Stimulated activated CD4-positive, alpha-beta T cell treated with anti-CD3 and anti-CD28 coated beads, Interleukin-2, amount 100 ng/mL, for 24 hours (primary cell): ENCODE measurements at places on chromosomes 4 and X.

GRCh38 chr4:41709844-41710481 is 38.6 kb downstream of the PHOX2B start:
- DNase-seq: no peak

GRCh38 chr4:48189731-48190130 is 55.7 kb upstream of the TXK start:
- DNase-seq: no peak

- DNase-seq: peak; percentile 20
Measured at GRCh38 chr4:101790521-101791181, at the start of gene BANK1. Gene BANK1 (plus strand): TSS chr4:101790730. CDS start chr4:101790881, 151 bp downstream.

DNA sequence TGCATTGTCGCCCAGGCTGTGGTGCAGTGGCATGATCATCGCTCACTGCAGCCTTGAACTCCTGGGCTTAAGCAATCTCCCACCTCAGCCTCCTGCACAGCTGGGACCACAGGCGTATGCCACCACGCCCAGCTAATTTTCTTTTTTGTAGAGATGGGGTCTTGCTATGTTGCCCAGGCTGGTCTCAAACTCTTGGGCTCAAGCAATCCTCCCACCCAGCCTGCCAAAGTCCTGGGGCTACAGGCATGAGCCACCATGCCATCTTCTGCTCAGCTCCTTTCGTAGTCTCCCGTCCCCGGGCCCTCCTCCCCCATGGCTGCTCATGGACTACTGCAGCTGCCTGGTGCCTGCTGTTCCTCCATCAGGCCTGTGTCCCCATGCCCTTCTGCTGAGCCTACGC is 58.1 kb downstream of the TAPT1 start:
- DNase-seq: no peak

DNA sequence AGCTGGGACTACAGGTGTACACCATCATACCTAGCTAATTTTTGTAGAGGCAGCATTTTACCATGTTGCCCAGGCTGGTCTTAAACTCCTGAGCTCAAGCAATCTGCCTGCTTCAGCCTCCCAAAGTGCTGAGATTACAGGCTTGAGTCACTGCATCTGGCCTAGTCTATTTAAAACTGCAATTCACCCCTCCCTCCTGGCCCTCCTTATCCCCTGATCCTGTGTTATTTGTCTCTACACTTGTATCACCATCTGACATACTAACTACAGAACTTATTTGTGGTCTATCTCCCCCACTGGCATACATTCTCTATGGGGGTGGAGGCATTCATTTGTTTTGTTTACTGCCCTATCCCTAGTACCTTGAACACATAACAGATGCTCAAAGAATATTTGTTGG is 23.7 kb downstream of the CC2D2A start:
- no peak for DNase-seq

DNA sequence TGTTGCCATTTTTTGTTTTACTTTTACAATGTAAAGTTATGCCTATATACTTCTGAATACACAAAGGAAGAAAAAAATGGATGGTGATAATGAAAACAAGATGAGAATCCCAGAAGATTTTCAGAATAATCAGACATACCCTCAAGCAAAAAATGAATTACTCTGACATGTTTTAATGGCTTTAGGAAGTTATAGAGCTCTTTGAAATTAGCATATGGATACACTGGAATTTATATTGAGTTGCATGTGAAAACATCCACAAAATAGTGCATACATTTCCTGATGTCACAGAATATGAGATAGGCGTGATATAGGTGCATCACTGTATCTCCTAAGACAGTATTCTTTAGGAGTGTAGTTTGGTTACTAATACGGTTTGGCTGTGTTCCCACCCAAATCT is 351.3 kb downstream of the SLC7A11 start:
- no peak for DNase-seq

DNA sequence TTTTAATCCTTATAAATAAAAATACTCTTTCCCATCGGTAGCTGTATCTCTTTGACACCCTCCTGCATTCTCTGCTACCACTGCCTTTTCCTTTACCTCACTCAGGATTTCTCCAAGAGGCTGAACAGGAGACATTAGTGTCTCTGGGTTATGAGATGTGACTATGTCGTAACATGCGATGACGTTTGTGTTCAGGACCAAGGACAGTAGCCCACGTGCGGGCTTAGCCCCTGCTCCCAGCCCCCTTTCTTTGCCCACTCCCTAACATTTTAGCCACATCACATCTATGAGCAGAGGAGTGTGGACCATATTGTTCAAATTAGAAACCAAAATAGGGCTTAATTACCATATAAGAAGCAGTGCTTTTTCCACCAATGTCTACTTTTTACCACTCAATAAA is 369.3 kb downstream of the FBXW7 start:
- no peak for DNase-seq

DNA sequence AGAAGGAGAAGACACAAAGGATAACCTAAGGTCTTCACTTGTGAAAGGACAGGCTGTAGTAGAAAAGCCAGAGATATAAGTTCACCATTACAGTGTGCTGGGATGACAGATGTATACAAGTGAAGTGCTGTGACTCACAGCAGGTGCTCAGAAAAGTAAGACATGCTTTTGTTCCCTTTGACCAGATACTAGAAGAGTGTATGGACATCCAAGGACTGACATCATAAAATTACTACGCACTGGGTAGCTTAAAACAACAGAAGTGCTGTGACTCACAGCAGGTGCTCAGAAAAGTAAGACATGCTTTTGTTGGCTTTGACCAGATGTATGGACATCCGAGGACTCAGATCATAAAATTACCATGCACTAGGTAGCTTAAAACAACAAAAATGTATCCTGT is 61.6 kb upstream of the BTC start:
- no peak for DNase-seq

DNA sequence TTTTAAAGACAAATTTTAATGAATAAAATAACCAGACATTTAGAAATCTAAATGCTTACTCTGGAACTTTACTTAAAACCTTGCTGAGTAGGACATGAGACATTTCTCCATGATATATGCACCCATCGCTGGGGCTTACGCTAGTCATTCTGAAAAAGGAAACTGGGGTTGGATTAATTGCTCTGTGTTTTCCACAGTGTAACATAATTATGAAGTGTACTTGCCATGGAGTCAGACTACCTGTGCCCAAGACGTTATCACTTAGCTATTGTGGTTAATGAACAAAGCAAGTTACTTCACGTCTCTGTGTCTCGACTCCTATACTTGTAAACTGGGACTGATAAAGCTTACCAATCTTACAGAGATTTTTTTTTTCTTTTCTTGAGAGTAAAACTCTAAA is 47.8 kb downstream of the SHISA3 start:
- DNase-seq: no peak

DNA sequence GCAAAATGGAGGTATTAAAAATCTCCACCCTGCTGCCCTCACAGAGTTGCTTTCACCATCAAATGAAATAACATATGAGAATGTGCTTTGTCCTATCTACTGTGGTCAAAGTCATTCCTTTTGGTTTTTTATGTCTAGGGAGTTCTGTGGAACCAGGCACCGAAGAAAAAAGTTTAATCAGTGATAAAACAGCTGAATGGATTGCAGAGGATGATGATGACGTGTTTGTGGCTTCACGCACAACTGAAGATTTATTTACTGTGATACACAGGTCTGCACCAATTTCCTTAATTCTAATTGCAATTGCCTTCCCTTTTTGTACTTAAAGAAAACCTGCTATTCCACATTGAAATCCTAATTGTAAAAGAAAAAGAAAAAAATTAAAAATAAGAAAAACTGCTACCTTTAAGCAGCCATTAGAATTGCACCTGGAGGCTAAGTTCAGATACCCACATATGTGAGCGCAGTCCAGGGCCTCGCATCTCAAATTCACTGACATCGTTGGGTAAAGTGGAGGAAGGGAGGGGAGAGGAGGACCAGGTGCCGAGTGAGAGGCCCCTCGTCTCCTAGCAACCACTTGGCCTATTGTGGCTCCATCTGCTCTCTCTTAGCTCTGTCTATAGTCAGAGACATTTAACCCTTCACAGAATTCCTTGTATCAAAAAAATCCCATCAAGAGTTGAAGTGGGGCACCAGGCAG is 10.5 kb upstream of the RTL5 start:
- DNase-seq: no peak

GRCh38 chr4:75107755-75108612 is 175.1 kb downstream of the PARM1 start:
- no peak for DNase-seq

- DNase-seq: no peak
Measured at GRCh38 chr4:47669946-47670345, 167.9 kb downstream of the CORIN start.

DNA sequence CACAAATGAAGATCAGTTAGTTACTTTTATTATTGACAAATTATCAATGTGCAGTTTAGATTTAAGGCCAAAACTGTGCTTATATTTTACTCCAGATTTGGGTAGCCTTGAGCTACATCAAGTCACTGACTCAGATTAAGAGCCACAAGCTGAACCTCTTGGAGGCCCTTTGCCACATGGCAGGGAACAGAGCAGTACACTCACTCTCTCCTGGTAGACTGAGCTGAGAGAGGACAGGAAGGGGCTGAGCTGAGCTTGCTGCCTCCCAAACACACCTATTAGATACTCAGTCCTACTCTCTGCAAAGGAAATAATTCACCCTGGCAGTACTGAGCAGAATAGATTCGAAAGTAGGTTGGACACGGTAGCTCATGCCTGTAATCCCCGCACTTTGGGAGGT is 7.8 kb downstream of the STAP1 start:
- no peak for DNase-seq

- DNase-seq: no peak
Measured at GRCh38 chrX:118579417-118579816, 83.8 kb downstream of the DOCK11 start.

DNA sequence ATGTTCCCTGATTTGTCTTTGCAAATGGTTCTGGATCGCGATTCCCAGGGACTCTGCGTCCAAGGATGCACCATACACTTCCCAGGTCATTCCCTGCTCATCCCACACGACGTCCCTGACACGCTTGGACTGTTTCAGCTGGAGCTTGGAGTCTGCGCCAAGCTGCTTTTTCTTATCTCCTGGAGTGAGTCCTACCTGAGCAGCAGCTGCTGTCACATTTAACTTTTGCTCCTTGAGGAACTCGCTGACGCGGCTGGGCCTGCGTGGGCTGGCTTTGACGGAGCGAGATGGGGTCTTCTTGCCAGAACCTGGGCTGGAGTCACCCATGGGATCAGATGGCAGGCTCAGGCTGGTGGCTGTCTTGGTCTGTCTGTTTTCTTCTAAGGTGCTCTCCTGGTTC is 59.6 kb downstream of the GPRIN3 start:
- no peak for DNase-seq

GRCh38 chr4:184641022-184641421 is 8.2 kb downstream of the CASP3 start:
- no peak for DNase-seq

- DNase-seq: no peak
Measured at GRCh38 chr4:109930872-109931271, 18.2 kb downstream of the EGF start.

DNA sequence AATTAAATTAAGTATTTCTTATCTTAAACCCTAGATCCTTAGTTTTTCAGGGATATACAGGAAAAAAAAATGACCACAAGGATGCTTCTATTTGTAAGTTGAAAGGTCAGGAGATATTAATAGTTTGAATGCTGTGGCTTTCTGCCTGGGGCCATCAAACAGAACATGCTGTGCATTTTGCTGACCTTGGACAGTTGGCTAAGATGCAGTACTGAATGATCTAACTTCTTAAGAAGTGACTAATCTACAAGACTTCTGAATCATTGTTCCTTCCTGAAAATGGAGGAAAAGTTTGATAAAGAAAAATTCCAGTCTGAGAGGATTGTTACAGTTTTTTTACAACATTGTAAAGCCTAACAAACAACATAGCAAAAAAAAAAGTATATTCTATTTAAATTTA is 237.8 kb upstream of the JADE1 start:
- no peak for DNase-seq

GRCh38 chrX:21586001-21586400 is 72.1 kb downstream of the KLHL34 start:
- DNase-seq: no peak

- no peak for DNase-seq
Measured at GRCh38 chrX:109511113-109511512, 25.5 kb upstream of the NXT2 start.

- DNase-seq: peak; percentile 82
Measured at GRCh38 chr4:108166441-108167315, 2.1 kb downstream of the LEF1 start.

- DNase-seq: no peak
Measured at GRCh38 chr4:109418588-109418987, 15.0 kb upstream of the SEC24B start.

GRCh38 chrX:97402903-97403302 is 519.2 kb downstream of the RPA4 start:
- DNase-seq: no peak

GRCh38 chr4:97239667-97239997 is 903.6 kb downstream of the STPG2 start:
- no peak for DNase-seq

GRCh38 chr4:8725071-8725841 is 132.7 kb downstream of the CPZ start:
- DNase-seq: no peak

- no peak for DNase-seq
Measured at GRCh38 chrX:120662662-120663061, 32.8 kb upstream of the C1GALT1C1 start.

- DNase-seq: no peak
Measured at GRCh38 chr4:111800551-111800950, 344.7 kb upstream of the FAM241A start.

DNA sequence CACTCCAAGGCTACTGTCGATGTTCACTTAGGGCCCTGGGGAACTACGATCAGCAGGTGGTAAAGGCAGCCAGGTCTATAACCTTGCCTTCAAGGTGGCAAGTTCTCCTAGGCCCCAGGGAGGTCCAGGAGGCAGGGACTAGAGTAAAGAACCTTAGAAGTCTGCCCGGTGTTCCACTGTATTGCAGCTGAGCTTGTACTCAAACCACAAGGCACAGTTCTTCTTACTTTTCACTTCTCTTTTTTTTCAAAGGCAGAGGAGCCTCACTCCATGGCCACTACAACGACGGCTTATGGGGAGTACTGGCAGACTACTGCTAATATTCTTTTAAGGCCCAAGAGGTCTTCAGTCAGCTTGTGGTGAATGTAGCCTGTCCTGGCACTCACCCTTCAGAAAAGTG is 78.8 kb upstream of the GPR174 start:
- DNase-seq: no peak

- no peak for DNase-seq
Measured at GRCh38 chr4:86961605-86962295, 26.9 kb downstream of the AFF1 start.
